Psoas muscle (tissue), 8 donors: ENCODE measurements at places on chromosomes 16 and 17. TPM values are rescaled to one million over a fixed set of nuclear protein-coding genes. Genes with fewer than 3 reads are reported as not detected.

Gene CREBBP
- total RNA-seq, result 48.3 TPM

DNA sequence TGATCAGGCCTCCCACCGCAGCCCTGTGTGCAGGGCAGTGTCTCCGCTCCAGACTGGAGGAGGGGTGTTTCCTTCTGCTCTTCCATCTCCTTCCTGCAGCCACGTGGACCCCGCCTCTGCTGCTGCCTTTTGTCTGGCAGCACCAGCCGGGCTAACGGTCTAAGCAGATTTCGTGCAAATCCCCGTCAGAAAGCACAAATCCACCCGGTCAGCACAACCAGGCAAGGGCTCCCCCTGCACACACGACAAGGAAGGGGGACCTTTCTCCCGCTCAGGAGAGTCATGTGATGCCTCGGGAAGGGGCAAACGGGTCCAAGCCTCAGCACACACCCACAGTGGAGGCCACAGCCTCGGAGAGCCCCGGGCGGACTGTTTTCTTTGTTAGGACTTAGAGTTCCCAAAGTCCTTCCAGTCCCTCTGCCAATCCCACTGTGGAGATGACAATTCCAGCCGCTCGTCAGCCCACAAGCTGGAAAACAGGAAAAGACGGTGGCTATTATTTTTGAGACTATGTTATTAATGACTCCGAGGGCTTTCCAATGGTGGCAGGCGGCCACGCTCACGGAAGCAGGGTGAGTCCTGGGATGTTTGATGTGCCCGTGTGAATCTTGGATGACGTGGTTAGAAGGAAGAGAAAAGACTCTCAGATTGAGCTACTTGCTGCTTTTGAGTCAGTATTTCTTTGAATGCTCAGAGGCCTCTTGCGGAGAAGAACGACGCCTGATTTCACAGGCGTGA is 22.5 kb upstream of the MEAK7 start:
- H3K27ac ChIP-seq, result peak overlapping the region; percentile 60
- peaks cover 11% of the 10 kb centered on the region for H3K4me1 ChIP-seq
- H3K4me3 ChIP-seq, result peak overlapping the region; percentile 18

DNA sequence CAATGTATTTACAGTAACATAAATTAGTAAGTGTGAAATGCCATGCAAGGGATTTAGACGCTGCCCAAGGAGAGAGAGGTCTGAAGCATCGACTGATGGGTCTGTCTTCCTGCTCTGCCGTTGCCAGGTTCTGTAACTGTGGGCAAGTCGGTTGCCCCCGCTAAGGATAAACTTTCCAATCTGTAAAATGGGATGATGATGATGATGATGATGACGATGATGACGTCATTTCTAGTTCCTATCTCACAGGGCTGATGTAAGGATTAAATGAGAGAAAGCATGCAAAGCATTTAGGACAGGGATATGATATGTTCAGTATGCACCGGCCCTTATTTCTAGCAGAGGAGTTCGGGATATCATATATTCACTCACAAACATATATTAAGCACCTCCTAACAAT is 54.8 kb downstream of the C17orf67 start:
- peaks cover 25% of the 10 kb centered on the region for H3K4me1 ChIP-seq
- H3K27ac ChIP-seq, result no peak overlapping the region
- no peak for DNase-seq
- H3K36me3 ChIP-seq, result no peaks in the 10 kb centered on the region
- no peak overlapping the region for H3K4me3 ChIP-seq
- no peaks in the 10 kb centered on the region for H3K27me3 ChIP-seq

Gene CBX8
- 1.0 TPM for total RNA-seq

Gene KCTD11
- 5.0 TPM for total RNA-seq

DNA sequence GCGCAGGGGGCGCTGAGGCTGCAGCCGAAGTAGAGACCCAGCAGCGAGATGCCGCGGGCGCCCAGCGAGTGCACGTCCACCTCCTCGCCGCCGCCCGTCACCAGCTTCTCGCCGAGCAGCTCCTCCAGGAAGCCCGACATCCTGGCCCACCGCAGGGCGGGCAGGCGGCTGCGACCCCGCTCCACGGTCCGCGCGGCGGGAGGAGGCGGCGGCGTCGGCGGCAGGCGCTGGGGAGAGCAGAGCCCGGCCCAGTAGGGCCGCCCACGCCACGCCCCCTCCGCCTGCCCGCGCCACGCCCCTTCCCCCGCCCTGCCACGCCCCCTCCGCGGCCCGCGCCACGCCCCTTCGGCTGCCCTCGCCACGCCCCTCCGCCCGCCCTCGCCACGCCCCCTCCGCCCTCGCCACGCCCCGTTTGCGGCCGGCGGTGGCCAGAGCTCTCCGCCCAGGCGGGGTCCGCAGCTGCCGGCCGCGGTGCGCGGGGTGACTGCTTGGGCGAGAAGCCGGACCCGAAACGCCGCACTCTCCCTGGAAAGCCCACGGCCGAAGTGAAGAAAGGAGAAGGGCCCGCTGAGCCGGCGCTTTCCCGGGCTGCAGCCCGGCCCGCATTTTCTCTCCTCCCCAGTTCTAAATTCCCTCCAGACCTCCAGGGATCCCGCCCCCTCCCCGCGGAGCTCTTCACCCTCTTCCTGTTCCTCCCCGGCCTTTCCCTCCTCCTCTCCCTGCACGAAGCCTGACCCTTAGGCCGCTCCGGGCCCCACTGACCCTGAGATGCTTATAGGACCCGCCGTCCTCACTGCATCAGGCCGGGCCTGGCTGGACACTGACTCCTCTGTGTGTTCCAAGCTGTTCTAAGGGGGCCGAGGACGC is at the start of gene NXN:
Gene NXN (minus strand): TSS at position 238 of the 867 bp plus-strand sequence.
- H3K27me3 ChIP-seq, result no peaks in the 10 kb centered on the region
- H3K27ac ChIP-seq, result peak within 1 kb of the TSS; percentile 86
- peak within 1 kb of the TSS; percentile 87 for H3K4me3 ChIP-seq
- peak; percentile 95 for DNase-seq

DNA sequence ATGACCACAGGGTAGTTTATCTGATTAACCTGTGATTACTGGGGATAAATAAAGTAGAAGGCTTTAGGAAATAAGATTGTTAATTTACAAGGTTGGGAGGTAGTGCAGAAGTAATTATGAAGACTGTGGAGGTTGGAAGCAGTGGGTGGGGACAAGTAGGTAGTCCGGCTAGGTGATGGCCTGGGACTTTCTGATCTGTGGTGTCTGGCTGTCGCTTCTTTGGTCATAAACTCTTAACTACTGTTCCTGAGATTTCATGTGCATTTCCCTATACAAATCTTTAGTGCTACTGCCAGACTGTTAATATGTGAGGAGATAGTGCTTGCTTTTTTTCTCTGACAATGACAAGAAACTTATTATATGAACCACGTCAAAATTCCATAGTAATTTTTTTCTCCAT is 19.5 kb upstream of the HNF1B start:
- no peaks in the 10 kb centered on the region for H3K36me3 ChIP-seq
- no peaks in the 10 kb centered on the region for H3K27me3 ChIP-seq
- no peak overlapping the region for H3K4me3 ChIP-seq
- H3K4me1 ChIP-seq, result no peaks in the 10 kb centered on the region
- H3K27ac ChIP-seq, result no peak overlapping the region
- DNase-seq, result no peak

GRCh38 chr17:21356537-21357127 is 19.5 kb upstream of the KCNJ12 start:
- H3K4me1 ChIP-seq, result no peaks in the 10 kb centered on the region
- no peaks in the 10 kb centered on the region for H3K27me3 ChIP-seq
- no peaks in the 10 kb centered on the region for H3K36me3 ChIP-seq
- H3K4me3 ChIP-seq, result no peak overlapping the region
- H3K27ac ChIP-seq, result no peak overlapping the region
- DNase-seq, result no peak

Gene SDR42E2
- total RNA-seq, result not detected

GRCh38 chr17:17532991-17533390 is 36.8 kb upstream of the RASD1 start:
- no peak overlapping the region for H3K27ac ChIP-seq
- no peak overlapping the region for H3K4me3 ChIP-seq

GRCh38 chr17:43966276-43966675 is 12.5 kb upstream of the PYY start:
- H3K27me3 ChIP-seq, result peaks cover 3% of the 10 kb centered on the region
- no peak overlapping the region for H3K27ac ChIP-seq
- no peak overlapping the region for H3K4me3 ChIP-seq
- no peaks in the 10 kb centered on the region for H3K4me1 ChIP-seq
- H3K36me3 ChIP-seq, result no peaks in the 10 kb centered on the region
